ENCODE measurements at places on chromosomes 3 and 15.

DNA sequence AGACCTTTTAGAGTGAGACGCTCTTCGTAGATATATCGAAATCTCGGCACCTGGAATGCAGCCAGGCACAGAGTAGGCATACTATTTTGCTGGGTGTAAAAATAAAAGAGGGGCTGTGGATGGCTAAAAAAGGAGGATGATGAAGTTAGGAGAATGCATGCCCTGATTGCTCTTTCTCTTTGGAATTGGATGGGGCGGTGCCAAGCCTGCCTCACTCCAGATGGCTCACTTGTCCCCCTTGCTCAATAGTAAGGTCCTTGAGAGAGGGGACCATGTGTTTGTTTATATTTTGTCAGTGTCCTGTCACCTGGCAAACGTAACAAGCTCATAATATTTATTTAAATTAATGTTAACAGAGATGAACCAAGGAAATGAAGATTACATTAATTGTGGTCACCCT is 33.0 kb downstream of the SNRK start:
- no peak for DNase-seq

DNA sequence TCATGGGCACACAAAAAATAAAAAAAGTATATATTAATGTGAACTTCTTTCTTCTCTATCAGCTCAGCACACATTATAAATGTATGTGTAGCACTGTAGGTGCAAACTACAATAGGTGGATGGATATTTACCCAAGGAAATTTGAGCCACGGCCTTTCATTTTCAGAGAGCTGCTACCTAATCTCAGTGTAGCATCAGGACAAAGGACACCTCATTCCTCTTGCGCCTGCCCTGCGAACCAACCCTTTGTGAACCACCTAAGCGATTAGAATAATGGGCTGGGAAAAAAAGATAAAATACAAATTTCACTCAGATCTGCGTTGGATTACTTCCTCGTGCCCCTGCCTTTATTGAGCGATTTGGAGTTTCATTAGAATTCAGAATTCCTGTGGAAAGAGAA is 263.2 kb downstream of the NR2F2 start:
- DNase-seq: no peak

GRCh38 chr3:104750581-104750980 is 616.1 kb upstream of the ALCAM start:
- DNase-seq: no peak

- no peak for DNase-seq
These were observed 2.4 kb upstream of the SKIC8 start for GRCh38 chr15:78301828-78302227.

DNA sequence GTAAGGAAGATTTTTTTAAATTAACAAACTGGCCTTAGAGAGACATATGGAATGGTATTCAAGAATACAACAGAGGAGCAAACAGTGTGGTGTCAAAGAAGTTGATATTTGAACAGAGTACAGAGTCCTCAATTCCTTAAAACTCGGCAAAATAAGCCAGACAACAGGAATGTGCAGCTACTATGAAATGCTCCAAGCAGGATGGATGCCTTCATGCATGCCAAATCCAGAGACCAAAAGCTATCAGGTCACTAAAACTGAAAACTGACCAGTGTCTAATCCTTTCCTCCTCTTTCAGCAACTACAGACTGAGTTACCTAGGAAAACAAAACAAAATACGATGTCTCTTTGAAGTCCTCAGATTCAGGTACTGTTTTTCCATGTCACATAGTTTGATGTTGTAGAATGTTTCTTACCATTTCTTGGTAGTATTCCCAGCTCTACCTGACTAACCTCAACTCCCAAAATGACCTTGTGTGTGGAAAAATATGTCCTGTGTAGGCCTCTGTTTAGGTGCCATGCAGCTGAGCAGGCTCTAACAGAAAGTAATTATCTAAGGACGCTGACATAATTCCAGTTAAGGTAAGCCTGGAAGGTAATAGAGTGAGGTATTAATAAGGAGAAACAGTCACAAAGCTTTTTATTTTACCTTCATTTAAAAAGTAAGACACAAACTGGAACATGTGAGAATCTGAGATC is 46.9 kb downstream of the TBL1XR1 start:
- DNase-seq: no peak

GRCh38 chr15:52710050-52710707 is 31.0 kb upstream of the ATOSA start:
- DNase-seq: no peak

GRCh38 chr3:119257654-119258410 is 17.2 kb upstream of the B4GALT4 start:
- DNase-seq: peak; percentile 54

- DNase-seq: no peak
These were observed 111.5 kb upstream of the FLNB start for GRCh38 chr3:57896691-57897090.

DNA sequence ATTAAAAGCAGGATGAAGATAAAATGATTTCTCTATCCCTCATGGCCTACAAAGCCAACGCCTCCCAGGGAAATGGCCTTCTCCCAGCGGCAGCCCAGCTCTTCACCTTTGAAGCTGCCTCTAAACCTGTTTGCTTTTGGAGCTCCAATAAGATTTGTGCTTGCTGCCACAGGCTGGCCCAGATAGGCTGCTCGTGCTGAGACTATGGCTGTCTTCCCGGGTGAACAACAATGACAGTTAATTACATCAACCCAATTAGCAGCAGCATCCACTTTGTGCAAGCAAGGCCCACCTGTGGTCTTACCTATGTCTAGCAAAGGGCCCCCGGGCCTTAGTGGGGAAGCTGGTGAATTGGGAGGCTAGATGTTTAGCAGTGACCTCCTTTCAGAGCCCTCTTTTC is 179.6 kb downstream of the P3H2 start:
- DNase-seq: no peak

GRCh38 chr3:74592359-74592758 is 22.1 kb downstream of the CNTN3 start:
- no peak for DNase-seq

GRCh38 chr3:131892331-131892730 is 142.5 kb downstream of the CPNE4 start:
- DNase-seq: no peak

- DNase-seq: no peak
These were observed 88.4 kb upstream of the RASGRP1 start for GRCh38 chr15:38652998-38653397.

DNA sequence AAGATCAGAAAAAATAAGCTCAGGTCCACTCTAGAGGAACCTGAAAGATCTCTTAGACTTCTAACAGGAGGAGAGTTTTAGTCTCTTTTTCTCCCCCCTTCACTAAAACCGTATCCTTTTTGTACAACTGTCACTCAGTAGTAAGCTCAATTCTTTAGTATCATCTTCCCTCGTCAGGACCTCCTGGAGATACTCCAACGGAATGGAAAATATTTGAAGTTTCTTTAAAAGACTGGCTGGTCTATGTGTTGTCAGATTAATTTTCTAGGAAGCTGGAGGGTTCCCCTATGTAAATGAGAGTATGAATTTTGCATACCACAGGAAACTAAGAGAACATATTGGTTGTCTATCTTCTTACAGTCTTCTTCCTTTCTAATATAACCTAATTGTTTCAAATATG is 747.7 kb upstream of the CBLB start:
- DNase-seq: no peak

GRCh38 chr3:107927361-107928083 is 163.3 kb downstream of the CD47 start:
- peak; percentile 91 for DNase-seq

GRCh38 chr15:70142322-70143191 is 44.8 kb upstream of the TLE3 start:
- DNase-seq: no peak

Data from globus pallidus (tissue), 1 donor.